ENCODE measurements at places on chromosomes 3 and 15.

DNA sequence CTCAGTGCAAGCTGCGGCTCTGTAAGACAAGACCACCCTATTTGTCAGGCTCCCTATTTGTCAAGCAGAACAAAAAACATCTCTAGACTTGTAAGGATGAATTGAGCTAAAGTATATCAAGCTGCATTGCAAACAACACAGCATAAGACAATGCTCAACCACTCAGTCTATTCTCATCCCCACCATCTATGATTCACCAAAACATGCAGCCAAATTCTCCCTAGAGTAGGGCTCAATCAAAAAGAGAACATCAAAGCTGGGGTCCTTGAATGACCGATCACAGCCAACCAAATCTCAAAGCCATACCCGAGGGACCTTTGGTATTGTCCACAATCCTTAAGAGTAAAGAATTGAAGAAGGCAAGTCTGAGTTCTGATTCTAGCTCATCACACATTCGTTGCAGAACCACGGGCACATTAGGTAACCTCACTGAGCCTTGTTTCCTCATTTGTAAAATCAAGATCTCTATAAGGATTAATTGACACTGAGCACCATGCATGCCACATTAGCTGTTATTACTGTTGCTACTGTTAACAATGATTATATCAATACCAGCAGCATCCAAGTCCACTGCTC, 31.2 kb downstream of the RFTN1 start:
- DNase-seq = peak; percentile 20

DNA sequence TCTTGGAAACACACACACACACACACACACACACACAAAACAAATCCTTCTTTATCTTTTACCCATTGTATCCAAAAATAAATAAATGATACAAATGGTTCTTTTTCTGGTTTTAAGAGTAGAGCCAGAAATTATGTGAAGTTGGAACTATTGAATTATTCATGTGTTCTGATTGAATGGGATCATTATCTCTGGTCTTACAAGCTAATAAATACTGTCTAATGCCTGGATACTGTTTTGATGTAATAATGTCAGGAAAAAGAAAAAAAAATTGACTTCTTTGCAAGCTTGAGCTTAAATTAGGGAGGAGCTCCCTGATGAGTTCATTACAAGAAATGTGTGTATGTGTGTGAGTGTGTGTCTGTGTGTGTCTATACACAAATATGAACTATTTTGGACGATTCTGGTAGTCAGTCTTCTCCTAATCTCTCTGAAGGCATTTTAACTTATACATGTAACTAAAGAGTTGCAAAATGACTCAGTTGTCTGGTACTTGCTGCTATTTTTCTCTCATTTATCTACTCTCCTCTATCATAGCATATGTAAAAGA, 507.2 kb upstream of the AGTR1 start:
- DNase-seq = no peak

GRCh38 chr3:139301183-139301582, 42.6 kb upstream of the MRPS22 start:
- DNase-seq = peak; percentile 50

- DNase-seq = no peak
These were observed 7.2 kb upstream of the RARB start for GRCh38 chr3:25420885-25421284.

DNA sequence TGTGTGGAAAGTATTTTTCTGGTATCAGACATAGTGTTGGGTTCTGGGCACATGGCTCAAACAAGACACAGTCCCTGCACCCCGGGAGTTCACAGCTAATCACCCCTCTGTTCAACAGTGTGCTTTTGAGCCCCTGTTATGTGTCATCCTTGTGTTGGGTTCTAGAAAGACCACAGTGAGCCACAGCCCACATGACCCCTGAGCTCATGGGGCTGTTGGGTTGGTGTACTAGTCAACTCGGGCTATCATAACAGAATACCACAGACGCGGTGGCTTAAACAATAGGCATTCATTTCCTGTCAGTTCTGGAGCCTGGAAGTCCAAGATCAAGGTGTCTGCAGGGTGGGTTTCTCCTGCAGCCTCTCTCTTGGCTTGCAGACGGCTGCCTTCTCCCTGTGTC, 100.0 kb downstream of the DNAJB8 start:
- no peak for DNase-seq

GRCh38 chr15:59976480-59977271, 27.4 kb upstream of the FOXB1 start:
- no peak for DNase-seq

GRCh38 chr3:188352196-188352927, 198.4 kb downstream of the LPP start:
- no peak for DNase-seq

DNA sequence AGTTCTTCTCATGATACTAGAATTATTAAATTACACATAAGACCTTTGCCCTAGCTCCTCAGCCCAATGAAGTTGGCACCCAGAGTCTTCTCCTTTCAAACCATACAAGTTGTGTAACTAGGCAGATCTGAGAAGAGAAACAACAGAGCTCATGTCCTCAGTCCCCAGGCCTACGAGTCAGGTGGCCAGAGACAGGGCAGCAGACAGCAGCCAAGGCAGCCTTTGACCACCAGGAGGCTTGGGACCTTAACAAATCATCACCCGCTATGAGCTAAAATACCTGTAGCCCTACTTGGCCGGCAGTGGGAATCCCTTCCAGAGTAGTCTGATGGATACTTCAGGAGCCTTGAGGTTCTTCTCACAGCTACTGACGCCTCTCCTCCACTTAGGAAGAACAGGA, 18.3 kb downstream of the STIMATE start:
- DNase-seq = no peak

DNA sequence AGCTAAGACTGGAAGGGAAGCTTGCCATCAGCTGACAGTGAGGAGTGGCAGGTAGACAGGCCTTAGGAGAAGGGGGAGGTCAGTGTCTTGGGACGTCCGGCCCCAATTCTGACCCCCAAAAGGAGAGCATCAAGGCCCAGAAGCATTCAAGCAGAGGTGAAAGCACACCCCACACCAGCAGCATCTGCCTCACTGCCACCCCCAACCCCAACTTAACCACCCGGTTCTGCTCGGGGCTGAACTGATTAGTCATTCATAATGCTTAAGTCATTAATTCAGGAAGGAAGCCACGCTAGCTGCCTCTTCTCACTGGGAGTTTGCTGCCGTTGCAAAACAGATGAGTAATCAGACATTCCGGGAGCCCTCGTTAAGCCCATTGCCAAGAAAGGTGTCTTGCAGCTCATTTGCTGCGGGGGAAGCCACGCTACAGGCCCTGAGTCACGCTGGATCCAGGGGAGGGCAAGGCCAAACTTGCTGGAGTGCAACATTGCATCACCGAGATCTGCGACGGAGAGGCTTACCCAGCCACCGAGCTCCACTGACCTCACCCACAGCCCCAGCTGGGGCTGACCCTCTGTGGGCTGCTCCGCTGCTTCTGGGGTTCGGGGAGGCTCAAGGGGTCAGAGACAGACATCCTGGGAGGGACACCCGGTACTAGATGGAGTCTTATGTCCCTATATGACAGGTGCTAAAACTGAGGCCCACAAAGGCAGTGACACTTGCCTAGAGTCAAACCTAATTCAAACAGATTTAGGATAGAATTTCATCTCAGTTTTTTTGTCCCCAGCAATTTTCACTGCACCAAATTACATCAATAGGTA, 46.4 kb upstream of the HES1 start:
- DNase-seq = peak; percentile 99

GRCh38 chr15:98506711-98507110, 141.6 kb upstream of the IGF1R start:
- DNase-seq = no peak

- no peak for DNase-seq
These were observed 69.5 kb downstream of the LRRC49 start for GRCh38 chr15:70962084-70962483.

GRCh38 chr15:74908635-74909034, 2.0 kb upstream of the FAM219B start:
- no peak for DNase-seq

- DNase-seq = peak; percentile 6
These were observed 4.4 kb upstream of the IQSEC1 start for GRCh38 chr3:13077431-13078162.

- DNase-seq = peak; percentile 86
These were observed 22.7 kb downstream of the MGLL start for GRCh38 chr3:127799476-127800222.

DNA sequence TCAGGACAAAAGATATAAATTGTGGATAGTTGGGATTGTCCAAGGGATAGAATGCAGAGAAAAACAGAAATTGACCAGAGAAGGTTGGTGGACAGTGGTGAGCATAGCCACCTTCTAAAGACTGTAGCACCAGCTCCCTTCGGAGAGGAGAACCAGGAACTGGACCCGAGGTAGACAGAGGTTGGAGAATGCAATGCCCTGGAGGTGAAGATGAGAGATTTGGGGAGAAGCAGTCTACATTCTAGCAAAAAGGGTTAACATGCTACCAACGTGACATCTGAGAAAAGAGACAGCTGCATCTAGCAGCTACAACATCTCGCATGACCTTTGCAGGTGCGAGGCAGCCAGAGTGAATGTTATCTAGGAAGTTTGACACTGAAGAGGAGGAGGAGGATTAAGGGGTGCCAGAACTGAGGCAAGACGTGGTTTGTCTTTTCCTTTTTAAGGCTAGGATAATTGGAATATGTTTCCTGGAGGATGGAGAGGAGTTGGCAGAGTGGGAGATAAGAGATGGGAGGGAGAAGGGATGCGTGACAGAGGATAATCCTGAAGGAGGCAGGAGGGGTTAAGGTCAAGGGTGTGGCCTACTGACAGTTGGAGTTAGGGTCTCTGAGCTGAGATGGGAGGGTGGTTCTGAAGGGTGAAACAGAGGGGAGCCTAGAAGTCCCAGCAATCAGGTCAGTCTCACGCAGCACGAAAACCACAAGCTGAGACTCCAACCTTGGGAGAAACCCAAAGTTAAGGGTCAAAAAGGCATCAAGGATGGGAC, 103.7 kb upstream of the NR2E3 start:
- no peak for DNase-seq

GRCh38 chr3:75171630-75172230, 492.4 kb upstream of the FRG2C start:
- peak; percentile 2 for DNase-seq

DNA sequence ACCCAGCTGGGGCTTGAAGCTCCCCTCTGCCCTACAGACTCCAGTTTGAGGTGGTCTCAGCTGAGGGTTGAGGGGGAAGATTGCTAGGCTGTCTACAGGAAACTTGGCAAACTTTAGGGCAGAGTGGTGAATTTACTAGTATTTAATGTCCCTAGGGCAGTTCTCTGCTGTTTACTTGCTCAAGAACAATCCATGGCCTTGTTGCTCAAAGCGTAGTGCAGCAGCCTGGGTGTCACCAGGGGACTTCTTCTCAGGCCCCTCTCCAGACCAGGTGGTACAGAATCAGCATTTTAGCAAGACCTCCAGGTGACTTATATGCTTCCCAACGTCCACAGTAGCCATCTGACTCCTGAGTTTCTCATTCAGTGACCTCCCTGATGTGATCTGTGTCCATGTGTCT, 188.9 kb downstream of the NR1D2 start:
- no peak for DNase-seq

GRCh38 chr3:10506696-10507095, 1.3 kb upstream of the ATP2B2 start:
- DNase-seq = no peak

DNA sequence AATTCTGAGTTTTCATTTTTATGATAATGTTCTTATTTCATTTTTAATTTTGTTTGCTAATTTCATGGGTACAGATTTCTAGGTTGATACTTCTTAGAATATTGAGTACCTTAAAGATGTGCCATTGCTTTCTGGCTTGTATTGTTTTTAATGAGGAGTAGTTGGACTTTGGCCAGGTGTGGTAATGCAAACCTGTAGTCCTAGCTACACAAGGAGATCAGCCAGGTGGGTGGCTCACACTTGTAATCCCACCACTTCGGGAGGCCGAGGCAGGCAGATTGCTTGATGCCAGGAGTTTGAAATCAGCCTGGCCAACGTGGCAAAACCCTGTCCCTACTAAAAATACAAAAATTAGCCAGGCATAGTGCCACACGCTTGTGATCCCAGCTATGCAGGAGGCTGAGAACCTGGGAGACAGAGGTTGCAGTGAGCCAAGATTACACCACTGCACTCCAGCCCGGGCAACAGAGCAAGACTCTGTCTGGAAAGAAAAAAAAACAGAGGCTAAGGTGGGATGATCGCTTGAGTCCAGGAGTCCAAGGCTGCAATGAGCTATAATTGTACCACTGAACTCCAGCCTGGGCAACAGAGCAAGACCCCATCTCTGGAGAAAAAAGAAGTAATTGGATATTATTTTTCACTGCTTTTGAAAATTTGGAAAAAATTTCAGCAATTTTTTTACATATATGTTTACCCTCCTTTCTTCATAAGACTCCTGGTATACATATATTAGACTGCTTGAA, 198.0 kb downstream of the ALCAM start:
- no peak for DNase-seq

DNA sequence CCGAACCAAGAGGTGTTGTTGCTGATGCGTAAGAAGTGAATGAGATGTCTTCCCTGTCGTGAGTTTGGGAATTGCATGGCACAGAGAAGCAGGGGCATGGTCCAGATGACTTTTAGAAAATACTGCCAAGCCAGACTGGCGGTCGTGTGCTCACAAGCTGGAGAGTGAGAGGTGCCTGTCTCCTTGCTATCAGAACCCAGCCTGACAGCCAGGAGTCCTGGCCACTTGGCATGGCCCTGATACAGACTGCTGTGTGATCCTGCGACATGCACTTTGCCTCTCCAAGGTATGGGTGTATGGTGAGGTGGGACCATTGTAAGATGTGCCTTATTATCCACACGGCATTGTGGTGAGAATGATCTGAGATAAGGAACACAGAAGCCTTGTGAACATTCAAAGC, 93.0 kb downstream of the SMAD3 start:
- no peak for DNase-seq

DNA sequence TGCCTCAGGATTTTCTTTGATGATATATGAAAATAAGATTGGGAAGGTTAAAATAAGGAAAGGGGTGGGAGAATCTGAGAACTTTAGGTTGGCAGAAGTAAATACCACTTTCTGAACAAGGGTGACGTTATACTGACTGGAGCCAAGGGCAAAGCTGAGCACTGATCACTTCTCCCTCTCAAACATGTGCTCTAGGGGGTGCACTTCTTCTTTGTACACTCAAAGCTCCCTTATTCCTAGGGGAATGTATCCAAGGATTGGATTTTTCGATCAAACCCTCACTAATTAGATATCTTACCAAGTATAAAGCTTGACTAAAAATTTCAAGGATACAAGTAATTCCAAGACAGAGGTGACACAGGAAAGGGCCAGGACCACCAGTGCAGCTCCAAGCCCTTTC, 243.9 kb upstream of the UMPS start:
- no peak for DNase-seq

- DNase-seq = no peak
These were observed 139.6 kb upstream of the SGO1 start for GRCh38 chr3:20325563-20325962.

GRCh38 chr3:152471814-152472671, 203.3 kb downstream of the MBNL1 start:
- peak; percentile 59 for DNase-seq

- DNase-seq = peak; percentile 90
These were observed 262.1 kb upstream of the TBL1XR1 start for GRCh38 chr3:177459401-177459800.
